Left kidney (tissue), 8 donors: ENCODE measurements at places on chromosomes 5 and 9.

DNA sequence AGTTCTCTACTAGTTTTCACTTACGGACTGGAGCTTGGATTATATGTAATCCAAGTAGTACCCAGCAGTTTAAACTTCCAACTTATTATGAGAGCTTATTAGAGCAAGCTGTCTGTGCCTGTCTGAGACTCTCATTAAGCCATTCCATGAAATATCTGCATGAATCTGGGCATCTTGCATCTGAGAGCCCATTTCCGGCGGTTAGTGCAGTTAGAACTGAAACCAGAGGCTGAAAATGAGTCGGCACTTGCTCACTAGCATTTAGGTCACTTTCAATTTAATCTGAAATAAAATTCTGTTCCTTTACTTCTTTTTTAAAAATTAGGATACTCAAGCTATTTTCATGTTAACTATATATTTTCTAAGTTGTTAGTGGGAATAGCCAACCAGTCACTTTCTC lies 102.2 kb downstream of the MEGF10 start:
- no peak for DNase-seq

DNA sequence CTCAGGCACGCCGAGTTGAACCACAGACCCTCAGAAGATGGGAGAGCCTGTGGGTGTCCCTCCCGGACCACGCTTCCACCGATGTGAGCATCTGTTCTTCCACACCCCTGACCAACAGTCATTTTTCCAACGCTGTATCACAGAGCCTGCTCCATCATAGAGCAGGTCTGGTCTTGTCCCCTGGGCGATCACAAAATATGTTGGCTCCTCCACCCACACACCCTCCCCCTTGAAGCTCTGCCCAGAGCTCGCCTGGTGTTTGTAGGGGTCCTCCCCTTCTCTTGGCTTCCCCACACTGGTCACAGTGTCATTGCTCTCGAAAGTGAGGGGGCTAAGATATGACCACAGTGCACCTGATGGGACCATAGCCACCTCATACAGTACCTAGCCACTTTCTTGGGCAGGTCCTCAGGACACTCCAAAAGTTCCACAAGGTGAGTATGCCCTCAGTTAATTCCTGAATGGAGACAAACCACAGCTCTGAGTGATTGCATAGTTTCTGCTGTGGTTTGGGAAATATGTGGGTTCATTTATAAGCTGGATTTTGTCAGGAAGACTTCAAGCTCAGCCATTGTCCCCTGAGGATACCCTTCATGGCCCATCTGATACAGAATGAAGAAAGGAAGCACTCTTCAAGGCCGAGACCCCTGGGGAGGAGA lies 3.5 kb upstream of the ZNF618 start:
- DNase-seq: no peak

DNA sequence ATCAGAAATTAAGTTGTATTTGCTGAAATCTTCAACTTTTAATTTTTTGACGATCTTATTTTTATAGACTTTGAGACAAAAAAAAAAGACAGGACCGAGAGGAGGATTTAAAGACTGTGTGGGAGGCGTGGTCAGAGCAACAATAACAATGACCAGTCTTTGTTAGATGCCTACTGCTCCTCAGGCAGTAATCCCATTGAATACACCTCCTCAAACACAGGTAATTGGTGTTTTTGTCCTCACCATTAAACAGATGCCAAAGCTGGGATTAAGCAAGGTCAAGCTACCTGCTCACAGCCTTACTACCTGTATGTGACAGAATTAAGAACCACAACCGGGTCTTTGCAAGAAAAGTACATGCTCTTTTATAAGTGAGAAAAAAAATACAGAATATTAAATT lies 233.3 kb upstream of the GRAMD2B start:
- DNase-seq: no peak

GRCh38 chr5:33311893-33312292 lies 128.9 kb upstream of the TARS1 start:
- no peak for DNase-seq

GRCh38 chr9:35706951-35707350 lies 17.2 kb upstream of the TPM2 start:
- no peak for DNase-seq

DNA sequence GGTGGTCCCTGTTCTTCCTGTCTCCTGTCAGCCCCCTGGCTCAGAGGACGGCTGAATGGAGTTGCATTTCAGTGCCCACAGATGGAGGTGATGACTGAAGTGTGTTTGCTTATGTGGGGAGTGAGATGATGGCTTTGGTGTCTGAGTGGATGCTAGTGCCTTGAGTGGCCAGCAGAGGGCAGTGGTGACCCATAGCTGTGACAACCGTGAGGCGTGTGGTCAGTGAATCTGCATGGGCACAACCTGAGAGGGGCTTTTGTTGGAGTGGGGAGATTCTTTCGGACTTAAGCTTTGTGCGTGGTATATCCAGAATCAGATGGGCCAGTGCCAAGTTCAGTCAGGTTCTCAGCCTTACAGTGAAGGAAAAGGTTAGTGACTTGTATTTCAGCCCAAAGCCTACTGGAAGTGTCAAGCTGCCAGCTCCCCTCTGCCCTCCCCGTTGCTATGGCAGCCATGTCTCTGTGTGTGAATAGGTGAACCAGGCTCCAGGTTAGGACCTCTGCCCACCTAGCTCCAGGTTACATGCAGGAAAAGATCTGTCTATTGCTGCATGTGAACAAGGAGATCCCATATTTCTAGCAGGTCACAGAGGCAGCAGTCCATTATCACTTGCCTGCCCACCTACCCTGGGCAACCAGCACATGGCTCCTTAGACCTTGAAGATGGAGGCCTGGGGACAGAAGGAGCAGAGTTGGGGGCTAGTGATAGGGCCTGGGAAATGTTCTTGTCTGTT lies 14.7 kb upstream of the CXXC5 start:
- no peak for DNase-seq

- peak; percentile 59 for DNase-seq
Observed at GRCh38 chr9:121743441-121744001, 92.1 kb downstream of the DAB2IP start.

- DNase-seq: no peak
Observed at GRCh38 chr5:176454724-176455394, 6.7 kb downstream of the FAF2 start.

- no peak for DNase-seq
Observed at GRCh38 chr9:116953271-116953670, 266.2 kb downstream of the TRIM32 start.

- no peak for DNase-seq
Observed at GRCh38 chr9:95073042-95073607, 244.4 kb downstream of the FANCC start.

DNA sequence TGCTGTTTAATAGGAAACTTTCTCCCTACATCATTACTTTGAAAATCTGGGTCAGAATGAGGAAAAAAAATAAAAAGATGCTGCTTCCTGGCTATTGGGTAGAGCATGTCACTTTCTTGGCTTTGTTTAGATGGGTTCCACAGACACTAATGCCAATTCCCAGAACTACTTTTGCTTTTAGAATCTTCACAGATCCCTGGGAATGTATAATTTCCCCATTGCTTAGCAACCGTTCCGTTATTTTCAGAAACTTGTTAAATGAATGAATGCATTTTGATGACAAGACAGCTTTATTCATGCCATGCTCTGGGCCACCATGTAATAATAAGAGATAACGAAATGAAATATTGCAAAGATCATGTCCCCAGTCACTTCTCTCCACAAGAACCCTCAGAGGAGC lies 126.5 kb upstream of the TRPC7 start:
- DNase-seq: no peak

DNA sequence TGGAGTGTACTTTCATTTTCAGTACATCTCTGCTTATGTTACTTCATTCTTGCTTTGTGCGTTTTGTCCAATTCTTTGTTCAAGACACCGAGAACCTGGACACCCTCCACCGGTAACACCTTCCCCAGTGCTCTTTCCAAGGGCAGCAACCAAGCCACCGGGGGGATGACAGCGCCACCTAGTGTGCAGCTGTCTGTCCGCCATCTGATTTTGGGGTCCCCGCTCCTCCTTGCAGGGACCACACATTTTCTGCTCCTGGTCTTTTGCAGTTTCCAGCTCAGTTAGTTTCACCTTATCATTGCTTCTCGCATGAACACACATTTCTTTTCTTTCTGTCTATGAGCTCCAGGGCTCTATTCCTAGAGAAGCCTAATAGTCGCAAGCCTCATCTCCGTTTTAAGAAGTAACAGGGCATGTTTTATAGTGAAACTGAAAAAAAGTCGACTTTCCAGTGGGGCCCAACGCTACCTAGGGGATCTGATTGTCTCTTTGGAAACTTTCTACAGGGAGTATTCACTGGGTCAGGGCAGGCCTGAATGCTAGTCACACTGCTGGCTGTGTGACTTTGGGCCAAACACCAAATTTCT lies 152.1 kb downstream of the FSTL4 start:
- no peak for DNase-seq

- DNase-seq: no peak
Observed at GRCh38 chr5:89396278-89396954, 513.4 kb upstream of the MEF2C start.

DNA sequence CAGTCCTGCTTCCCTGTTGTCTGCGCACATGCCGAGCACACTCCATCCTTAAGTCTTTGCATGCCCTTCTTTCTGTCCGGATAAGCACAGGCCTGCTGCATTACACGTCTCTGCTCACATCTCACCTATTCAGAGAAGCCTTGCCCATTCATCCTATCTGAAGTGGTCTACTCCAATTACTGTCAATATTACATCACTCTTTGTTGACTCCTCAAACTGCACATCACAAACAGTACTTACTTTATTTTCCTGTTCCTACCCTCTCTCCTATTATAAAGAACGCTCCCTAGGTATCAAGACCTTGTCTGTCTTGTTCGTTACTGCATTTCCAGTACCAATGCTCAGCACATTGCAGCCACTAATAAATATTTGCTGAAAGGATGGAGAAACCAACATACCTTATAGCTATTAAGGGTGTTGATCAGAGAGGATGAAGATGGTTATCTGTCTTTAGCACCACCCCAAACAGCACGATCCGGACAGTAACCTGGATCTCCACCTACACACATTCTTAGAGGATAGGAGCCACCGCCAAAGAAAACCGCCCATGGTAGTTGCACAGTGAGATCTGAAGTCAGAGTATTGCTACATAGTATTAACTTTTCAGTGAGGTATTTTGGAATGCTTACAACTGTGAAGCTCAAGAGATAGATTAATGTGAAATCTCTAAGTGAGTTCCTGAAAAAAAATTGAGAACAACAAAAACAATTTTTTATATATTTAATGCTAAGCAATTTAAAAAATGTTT lies 1.6 kb upstream of the PRRC1 start:
- DNase-seq: no peak

GRCh38 chr5:150140830-150141229 lies 14.8 kb downstream of the PDGFRB start:
- peak; percentile 71 for DNase-seq

- DNase-seq: no peak
Observed at GRCh38 chr5:51043745-51044144, 339.5 kb upstream of the ISL1 start.

GRCh38 chr9:131977109-131977838 lies 102.4 kb downstream of the MED27 start:
- no peak for DNase-seq

DNA sequence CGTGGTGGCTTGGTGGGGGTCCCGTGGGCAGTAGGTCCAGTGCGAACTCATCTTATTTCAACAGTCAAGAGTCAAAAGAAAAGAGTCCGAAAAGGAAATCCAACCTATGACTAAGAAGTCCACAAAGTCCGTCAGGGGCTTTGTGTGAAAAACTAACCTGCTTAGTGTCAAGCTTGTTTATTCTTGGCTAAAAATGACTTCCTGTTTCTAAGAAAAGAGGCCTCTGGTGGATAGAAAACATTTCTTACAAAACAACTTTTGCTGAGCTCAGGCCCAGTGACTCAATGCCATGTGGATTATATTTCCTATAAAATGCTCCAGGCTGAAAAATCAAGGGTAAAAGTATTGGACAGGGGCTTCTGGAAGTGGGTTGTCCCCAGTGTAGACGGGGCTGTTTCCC lies 105.9 kb downstream of the GADD45G start:
- no peak for DNase-seq

- no peak for DNase-seq
Observed at GRCh38 chr5:179411161-179411841, 66.0 kb upstream of the ADAMTS2 start.

- DNase-seq: no peak
Observed at GRCh38 chr5:135594416-135594960, 15.7 kb upstream of the CXCL14 start.

DNA sequence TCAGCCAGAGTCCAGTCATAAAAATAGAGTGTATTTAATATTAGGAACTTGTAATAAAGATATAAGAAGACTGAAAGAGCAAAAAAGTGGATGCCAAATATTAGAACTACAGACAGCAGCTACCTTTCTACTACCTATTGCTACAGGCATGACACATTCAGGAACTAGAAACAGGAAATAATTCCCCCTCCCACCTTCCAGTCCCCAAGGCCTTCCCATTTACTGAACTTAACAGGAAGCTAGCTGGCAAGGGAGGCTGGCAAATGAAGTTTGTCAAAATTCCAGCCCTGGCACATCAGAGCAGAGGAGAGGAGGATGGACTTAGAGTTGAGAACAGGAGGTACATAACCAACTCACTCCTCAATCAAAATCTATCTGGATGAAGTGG lies 50.2 kb upstream of the RIC1 start:
- DNase-seq: no peak

DNA sequence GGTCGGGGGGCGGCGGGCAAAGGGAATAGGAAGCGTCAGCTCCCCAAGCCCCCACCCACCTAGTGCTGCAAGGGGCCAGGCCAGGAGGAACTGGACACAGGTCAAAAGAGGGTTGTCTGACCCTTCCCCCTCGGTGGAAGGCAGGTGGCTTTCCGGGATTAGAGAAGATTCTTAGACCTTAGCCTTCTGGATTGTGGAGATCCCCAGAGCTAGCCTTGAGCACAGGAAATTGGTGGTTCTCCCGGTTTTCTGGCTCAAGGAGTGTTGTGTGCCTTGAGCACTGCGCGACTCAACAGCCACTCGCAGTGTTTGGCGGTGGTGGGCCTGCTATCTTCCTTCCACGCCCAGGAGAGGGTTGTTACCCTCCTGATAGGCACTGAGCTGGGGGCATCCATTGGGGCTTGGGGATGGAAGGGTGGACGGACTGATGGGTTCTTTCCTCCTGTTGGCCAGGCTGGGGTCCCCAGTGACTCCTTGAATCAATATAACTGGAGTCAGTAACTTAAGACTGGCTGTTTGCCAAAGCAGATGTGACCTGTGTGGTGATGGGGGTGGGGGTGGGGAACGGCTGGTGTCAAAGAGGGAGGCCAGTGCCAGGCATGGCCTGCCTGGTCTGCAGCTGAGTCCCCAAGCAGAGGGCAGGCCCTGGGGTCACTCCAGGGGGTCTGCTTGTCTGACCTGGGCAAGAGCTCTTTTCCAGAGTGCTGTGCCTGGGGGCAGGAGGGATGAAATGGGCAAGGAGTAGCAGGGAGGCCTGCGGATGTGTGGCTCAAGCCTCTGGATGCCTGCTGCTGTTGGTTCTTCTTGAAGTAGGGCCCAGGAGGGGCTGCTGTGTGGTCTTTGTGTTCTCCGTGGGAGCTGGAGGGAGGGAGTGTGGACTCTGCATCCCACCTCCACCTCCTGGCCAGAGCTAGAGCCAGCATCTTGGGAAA lies 2.1 kb downstream of the FGF18 start:
- no peak for DNase-seq
